Vagina (tissue), 2 donors: ENCODE measurements at places on chromosomes 13 and 19.
A peak's percentile ranks its signal among the peaks of the same experiment; 100 is the strongest.

GRCh38 chr13:75687150-75687763 is 51.1 kb downstream of the LMO7 start:
- no peak for DNase-seq

GRCh38 chr19:34804115-34804514 is 31.1 kb upstream of the ZNF599 start:
- no peak for DNase-seq

DNA sequence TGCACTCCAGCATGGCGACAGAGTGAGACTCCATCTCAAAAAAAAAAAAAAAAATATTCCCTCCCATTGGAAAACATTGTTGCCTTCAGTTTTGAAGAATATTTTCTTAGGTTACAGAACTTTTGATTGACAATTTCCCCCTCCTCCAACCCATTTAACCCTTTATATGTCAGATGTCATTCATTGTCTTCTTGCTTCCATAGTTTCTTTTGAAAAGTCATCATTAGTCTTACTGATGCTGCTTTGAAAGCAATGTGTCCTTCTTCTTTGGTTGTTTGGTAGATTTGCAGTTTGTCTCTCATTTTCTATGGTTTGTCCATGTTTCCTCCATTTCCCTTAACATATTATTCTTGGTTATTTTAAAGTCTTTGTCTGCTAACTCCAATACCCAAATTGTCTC is 25.4 kb downstream of the ZNF558 start:
- DNase-seq: no peak

DNA sequence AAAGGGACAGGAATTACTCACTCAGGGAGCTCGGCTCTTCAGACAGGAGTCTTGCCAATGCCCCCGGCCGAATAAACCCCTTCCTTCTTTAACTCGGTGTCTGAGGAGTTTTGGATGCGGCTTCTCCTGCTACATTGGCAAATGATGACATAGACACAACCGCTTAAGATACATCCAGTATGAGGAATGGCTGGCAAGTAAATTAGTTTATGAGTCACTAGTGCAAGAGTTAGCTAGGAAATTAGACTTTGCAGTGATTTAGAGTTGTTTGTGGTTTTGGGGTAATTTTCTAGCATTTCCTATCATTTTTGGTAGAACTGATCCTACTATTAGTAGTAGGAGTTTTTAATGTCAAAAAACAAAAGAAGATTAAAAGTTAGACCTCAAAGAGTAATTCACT is 166.2 kb downstream of the SLITRK1 start:
- DNase-seq: no peak

GRCh38 chr13:111139873-111140561 is 24.9 kb downstream of the ARHGEF7 start:
- DNase-seq: no peak

DNA sequence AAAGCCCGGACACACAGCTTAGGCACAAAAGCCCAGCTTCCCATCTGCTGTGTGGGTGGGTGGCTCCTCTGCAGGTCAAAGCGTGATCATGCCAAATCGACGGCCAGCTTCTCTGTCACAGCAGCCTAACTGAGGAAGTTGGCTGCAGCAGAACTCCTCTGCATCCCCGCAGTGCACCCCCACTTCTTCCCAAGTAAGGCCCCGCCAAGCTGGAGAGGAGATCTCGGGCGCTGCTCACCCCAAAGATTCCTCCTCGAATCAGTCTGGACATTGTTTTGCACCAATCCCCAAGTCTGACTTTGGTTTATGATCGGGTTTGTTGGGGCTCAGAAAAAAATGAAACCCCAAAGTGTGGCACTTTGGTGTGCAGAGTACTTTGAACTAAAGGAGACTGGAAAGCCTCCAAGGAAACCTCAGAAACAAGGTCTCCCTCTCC is 19.7 kb upstream of the CPB2 start:
- no peak for DNase-seq

GRCh38 chr19:14061751-14062557 is at the start of gene PALM3:
Gene PALM3 (minus strand): TSS chr19:14062076. CDS start chr19:14061980, 96 bp downstream.
- no peak for DNase-seq

DNA sequence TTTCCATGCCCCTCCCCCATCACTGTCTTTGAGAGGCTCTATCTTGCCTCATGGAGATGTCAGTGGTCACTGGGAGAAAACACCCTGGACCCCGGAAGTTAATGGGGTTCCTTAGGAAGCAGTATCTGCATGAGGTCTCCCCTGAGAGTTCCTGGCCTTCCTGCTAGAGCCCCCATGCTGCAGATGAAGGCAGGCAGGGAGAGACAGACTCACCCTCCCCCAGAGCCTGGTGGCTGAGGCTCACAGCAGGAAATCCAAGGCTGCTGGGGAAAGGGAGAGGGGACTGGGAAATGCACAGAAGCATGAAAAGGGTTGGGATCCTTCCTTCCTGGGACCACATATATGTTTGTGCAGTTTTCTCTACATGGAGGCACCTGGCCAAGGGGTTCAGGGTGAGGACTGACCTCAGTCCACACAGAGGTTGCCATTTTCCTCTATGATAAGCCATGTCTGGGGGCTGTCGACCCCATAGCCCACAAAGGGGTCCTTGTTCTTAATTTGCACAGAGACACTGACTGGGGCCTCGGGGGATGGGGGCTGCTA is 95.4 kb downstream of the RNASEH2B start:
- DNase-seq: peak; percentile 72

GRCh38 chr13:61135583-61135982 is 280.1 kb downstream of the PCDH20 start:
- DNase-seq: no peak

DNA sequence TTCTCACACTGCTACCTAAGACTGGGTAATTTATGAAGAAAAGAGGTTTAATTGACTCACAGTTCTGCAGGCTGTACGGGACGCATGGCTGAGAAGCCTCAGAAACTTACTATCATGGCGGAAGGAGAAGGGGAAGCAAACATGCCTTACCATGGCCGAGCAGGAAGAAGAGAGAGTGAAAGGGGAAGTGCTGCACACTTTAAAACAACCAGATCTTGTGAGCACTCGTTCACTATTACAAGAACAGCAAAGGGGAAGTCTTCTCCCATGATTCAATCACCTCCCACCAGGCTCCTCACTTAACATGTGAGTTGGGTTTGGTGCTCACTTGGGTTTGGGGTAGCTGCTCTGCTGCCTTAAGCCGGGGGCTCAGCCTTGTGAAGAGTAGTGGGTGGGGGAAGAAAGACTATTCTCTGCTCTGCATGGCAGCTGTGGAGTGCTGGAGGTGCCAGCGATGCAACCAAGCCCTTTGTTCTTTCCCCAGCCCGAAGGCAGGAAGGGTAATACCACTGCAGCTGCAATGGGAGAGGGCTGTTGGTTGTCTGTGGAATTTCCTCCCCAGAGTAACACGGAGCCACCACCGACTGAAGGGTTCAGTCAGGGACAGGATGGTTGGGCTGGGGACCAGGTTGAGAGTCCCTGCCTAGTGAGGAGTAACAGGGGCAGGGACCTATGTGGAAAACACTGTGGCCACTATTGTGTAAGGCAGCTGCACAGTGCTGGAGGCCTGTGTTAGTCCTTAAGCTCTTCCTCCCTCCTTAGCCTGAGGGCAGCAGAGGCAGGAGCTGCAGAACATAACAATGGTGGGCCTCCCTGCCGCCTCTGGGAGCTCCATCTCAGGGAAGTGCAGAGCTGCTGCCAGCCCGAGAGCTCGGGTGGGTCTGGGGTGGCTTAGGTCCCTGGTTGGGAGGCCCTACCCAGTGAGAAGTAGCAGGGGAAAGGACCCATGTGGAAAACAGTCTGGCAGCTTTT is 1262.5 kb downstream of the EFNB2 start:
- no peak for DNase-seq

DNA sequence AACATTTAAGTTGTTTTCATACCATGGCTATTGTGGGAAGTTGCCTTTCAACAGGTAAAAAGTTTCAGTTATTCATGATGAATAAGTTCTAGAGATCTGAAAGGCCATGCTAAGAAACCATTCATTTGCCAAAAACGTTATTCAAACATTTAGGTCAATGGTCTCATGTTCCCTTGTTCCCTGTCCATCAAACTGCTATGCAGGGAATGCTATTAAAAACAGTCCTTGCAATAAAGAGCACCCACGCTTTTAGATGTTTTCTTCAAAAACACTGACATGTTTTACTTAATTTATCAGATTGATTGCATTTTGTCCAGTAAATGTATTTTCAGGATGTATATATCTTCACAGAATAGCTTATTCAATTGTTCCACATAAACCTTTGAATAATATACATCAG is 573.2 kb upstream of the PCDH20 start:
- no peak for DNase-seq

- no peak for DNase-seq
Measured at GRCh38 chr13:112851107-112852038, 117.6 kb upstream of the MCF2L start.

DNA sequence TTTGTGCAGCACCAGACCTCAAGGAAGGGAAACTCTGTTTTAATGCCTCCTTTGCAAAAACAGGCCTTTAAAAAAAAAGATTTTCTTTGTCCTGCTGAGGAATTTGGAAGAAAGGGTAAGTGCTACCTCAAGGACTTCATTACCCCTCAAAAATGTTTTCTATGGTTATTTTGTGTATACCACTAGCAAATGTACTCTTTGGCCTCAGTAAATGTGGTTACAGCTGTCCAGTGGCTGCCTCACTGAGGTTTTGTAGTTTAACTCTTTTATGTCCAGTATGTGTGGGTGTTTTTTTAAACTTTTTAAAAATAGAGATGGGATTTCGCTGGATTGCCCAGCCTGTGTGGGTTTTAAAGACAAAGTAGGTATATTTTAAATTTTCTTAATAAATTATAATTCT is 42.2 kb upstream of the TSC22D1 start:
- DNase-seq: no peak

DNA sequence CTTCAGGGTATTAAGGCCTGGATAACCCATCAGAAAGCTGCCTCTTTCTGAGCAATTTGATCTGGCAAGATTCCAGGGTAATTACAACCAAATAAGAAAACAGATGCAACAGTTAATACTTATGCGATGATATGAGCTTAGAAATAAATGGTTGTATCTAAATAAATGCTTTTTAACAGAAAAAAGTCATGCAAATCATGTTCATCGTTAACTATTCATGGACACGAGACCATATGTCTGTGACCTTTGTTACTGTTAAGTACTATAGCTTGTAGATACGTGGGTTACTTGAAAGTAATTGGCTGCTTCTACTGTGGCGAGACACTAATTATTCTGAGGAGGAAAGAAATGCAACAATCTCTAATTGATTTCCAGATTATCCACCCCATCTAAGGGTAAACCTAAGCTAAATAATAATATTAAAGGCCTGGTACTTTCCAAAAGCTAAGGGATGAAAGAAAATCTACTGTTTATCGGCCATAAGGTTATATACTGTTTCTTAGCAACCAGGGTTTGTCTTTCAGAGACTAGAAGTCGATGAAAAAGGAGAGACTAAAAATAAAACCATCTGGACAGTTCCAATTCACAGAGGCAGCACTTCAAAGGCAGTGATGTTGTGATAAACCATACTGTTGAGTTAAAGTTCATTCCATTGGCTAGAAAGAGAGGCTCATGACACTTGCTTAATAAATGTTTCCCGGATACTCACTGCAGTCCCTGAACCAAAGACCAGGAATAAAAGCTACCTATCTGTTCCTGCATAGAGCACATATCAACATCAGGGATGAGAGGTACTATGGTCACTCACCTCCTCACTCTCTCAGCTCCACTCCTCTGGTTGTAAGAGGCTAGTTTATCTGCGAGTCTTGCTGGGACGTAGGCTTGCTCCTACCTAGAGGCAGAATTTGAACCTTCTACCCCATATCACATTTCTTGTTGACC is 1.5 kb downstream of the EPSTI1 start:
- DNase-seq: peak; percentile 27

GRCh38 chr19:47608074-47608918 is 638 bp upstream of the BICRA start:
- peak; percentile 94 for DNase-seq

DNA sequence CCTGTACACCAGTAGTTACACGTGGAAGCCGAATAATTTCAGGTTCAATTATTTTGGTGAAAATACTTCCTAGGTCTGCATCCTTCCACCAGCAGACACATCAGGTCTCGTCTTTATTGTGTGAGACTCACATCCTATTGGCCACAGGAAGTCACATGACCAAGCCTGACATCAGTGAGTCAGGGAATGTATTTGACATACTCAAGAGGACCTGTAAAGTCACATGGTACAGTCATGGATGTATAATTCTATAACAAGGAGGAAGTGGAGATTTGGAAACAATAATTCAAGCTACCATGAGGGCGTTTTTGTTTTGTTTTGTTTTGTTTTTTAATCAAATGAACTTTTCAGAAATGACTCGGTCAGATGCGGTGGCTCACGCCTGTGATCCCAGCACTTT is 9.3 kb upstream of the HIF3A start:
- DNase-seq: no peak

DNA sequence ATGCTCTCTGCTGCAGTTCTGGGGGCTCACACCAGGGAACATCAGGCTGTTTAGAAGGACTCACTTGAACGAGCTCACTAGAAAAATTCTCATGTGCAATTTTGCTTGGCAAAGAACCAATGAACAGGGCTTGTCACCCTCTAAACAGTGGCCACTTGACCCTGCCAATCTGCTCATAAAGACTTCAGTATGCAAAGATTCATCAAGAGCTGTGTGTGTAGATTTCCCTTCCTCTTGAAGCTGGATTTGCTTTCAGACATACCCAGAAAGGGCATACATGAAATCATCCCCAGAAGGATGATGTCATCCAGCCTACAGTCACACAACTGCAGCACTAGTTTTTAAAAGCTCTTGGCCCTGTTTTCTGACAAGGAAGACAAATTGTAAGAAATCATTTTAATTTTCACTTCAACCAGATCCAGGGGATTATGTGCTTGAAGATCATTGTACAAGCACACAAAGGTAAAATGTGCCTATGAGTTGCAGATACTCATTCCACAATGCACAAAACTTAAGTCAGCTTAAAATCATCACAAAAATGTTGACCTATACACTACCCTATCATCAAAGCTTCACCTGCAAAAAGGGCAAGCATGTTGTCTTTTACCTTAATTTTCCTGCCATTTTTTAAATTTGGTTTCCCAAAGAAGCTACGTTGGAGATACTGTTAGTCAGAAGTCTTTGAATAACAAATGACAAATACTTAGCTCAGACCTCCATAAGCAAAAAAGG is 5.2 kb upstream of the STK24 start:
- DNase-seq: no peak

DNA sequence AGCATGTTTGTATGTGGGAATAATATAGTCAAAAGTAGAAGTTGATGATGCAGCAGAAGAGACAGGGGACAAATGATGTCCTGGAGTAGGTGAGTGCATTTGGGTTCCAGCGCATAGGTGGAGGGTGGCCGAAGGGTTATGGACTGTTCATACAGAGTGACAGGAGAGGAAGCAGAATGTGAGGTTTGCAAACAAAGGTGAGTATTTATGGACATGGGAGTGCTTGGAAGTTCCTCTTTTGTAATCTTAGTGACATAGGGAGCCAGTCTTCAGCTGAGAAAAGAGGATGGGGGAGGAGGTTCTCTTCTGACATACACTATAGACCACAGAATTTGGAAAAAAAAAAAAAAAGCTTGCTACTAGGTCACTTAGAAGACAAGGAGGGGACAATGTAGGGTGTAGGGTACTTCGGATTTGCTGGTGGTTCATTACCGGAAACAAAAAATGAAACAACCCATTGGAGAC is 331.6 kb downstream of the DLEU7 start:
- no peak for DNase-seq

DNA sequence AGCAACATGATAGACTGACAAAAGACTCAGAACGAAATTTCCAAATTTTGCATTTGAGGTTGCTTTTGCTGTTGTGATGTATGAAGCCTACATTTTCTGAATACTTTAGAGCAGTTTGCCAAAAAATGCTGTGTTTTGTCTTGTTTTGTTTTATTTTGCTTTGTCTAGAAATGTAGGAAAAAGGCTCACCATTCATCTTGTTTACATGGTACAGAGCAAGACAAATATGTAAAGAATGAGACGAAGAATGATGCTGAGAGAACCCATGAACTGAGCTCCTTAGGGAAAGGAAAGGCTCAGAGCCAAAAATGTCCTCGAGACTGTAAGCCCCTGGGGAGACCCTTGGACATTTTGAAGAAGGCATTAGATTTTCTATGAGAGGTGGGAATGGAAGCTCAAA is 6.8 kb upstream of the SPART start:
- DNase-seq: no peak
